ENCODE measurements at places on chromosomes 12 and 14.
A peak's percentile ranks its signal among the peaks of the same experiment; 100 is the strongest.

DNA sequence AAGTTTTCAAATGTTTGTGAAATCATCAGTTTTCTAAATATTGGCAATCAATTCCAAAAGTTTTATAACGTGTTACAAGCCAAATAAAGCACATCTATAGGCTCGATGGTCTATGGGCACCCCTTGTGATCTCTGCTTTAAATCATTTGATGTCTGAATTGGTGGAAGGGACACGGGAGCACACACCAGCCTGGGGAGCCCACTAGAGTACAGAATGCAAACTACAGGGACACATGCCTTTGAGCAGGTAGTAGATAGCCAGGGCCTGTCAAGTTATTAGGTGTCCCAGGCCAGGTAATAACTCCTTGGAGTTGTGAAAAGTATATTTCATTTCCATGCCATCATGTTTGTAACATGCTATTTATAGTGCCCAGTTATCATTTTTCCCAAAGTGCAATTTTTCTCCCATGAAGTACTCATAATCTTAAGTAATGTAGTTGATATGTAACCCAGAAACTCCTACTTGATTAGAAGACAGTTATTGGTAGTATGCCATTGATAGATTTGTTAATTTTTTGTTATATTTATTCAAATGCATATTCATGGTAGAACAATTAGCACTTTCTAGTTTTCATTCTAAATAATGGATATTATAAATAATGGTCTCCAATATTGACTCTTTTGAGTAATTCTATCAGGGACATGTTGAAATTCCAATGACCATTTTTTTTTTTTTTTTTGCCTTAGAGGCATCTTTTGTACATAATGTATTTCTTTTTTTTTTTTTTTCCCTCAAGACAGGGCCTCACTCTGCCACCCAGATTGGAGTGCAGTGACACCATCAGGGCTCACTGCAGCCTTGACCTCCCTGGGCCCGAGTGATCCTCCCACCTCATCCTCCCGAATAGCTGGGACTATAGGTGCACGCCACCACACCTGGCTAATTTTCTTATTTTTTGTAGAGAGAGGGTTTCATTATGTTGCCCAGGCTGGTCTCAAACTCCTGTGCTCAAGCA lies 96.9 kb upstream of the FGD4 start:
- peak; percentile 19 for DNase-seq

GRCh38 chr12:124660851-124661250 lies 93.4 kb upstream of the NCOR2 start:
- DNase-seq: peak; percentile 61

DNA sequence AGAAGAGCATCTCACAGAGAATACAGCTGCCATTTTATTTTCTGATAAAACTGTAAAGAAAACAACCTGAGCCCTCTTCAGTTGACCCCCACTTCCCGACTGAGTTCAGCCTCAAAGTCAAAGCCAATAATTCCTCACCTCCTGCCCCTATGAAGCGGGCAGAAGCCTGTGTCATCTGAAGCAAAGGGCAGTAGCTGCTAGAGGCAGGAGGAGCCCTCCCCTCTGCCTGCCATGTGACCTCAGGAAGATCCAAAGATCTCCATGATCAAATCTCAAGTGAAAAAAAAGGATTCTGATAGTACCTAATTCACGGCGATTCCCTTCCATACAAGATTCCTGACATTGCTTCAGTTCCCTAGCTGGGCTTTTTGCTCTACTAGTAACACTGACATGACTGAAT lies 223.1 kb upstream of the CAND1 start:
- DNase-seq: peak; percentile 13

DNA sequence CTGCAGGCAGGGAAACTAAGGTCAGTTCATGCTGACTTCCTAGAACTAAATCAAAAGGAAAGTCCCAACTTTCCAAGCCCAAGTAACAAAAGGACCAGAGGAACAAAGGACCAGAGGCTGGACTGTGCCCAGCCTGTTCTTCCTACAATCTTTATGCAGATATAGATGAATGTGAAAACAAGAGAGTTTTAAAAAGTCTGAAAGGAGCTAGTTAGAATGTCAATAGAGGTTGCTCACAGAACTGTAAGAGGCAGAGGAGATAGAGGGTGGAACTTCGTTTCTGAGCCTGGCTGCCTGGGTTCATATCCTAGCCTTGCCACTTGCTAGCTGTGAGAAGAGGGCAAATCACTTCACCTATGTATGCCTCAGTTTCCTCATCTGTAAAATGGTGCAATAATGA lies 30.0 kb upstream of the CCDC63 start:
- DNase-seq: no peak

- DNase-seq: peak; percentile 67
Observed at GRCh38 chr12:120774169-120774916, 48.7 kb downstream of the ACADS start.

DNA sequence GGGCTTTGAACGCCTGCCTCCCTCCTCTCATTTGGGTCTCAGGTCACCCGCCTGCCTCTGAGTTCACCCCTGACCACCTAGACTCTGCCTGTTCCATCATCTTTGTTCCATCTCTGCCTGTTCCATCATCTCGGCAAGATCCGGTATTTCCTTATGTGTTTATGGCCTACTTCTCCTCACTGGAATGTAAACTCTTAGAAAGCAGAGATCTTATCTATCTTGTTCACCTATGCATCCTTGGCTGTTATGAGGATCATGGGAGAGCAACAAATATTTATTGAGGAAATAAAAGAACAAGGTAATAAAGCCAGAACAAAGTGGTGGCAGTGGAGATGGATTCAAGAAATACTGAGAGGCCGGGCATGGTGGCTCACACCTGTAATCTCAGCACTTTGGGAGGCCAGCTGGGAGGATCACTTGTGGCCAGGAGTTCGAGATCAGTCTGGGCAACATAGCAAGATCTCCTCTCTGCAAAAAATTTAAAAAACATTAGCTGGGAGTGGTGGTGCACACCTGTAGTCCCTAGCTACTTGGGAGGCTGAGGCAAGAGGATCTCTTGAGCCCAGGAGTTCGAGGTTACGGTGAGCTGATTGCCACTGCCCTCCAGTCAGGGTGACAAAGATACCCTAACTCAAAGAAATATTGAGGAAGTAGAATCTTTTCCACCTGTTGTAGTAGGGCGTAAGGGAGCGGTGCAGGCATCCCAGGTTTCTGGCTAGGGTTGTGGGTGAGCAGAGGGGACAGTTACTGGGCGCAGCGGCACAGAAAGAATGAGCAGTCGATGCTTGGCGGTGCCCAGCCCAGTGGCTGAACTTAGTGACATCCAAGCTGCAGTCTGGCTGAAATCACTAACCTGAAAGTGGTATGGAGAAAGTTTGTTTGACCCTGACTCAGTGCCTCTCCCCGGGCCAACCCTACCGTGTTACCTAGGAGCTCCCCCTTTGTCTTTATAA lies 1.7 kb upstream of the KLC1 start:
- no peak for DNase-seq

DNA sequence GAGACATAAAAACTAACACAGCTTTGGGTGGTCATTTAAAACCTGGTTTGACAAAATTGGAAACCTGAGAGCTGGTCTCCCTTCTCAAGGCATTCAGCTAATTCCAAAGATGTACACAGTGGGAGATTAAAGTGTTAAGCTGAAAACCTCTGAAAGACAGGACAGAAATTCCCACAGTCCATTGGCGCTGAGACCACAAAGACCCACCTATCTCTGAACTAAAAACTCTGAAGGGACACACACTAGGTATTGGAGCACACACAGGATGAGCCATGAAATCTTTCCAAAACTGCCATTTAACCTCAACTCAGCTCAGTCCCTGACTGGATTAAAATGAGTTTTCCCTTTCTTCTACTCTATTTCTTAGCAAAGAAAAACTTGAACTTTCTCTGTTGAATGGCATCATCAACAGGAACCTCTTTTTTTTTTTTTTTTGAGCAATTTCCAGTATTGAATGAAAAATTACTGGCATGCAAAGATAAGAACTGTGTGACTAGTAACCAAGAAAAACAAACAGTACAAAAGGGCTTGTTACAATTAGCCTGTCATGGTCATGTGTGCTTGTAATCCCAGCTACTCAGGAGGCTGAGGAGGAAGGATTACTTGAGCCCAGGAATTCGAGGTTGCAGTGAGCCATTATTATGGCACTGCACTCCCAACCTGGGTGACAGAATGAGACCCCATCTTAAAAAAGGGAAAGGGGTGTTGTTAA lies 82.4 kb downstream of the IPO8 start:
- DNase-seq: peak; percentile 28

DNA sequence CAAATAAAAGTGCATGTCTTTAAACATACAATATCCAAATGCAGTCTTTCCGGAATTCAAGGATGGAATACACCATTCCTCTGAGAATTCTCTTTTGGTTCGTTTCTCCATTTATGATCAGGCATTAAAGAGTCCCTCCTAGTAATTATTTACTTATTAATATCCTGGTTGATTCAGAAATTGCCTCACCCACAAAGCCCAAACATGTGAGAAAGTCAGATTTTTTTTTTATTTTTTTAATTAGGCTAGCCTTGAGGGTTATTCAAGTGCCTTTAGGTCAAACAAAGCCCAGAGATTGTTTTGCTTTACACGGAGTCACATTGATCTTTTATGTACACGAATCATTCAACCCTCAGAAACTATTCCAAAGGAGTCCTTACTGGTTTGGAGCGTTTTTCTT lies 6.4 kb upstream of the TSPAN8 start:
- DNase-seq: no peak

DNA sequence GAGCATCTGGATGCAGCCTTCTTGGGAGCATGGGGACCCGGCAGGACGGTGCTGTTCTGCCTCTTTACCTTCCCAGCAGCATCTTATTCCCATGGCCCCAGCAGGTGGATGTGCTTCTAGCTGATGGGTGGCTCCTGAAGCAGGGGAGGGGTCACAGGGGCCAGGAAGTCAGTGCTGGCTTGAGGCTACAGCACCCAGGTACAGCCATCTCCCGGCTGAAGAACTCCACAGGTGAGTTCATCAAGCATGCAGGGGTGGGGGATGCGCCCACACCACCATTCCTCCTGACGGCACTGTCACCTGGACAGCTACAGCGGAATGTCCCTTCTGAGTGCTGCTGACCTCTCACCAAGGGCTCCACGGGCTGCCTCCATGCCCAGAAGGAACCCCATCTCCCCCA lies 57.3 kb downstream of the BCL11B start:
- no peak for DNase-seq

- no peak for DNase-seq
Observed at GRCh38 chr12:127282786-127283565, 984.0 kb upstream of the TMEM132C start.

DNA sequence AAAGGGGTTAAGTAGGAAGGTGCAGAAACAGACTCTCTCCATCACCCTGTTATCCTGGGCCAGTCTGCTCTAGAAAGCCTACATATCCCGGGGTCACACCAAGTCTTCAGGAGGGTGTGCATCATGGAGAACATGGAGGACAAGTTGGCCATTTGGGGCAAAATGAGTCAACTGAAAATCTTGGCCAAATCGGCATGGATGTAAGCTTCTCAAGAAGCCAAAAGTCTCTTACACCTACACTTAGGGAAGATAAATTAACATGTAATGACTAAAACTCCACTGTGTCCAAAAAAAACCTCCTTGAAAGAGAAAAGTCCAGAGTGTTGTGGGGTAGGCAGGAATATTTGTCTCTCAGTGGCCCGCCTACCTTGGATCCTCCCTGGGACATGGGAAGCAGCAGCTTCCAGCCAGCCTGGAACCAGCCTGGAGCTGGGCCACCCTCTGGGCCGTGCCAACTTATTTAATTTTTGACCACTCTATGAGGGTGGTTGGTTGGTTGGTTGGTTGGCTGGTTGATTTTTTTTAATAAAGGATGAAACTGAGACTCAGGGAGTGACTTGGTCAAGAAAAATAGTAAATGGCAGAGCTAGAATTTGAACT lies 17.9 kb upstream of the TC2N start:
- DNase-seq: no peak

Data from NCI-H146 (cell line).